Naive thymus-derived CD8-positive, alpha-beta T cell (primary cell): ENCODE measurements at places on chromosomes 16 and 17. TPM values are rescaled to one million over a fixed set of nuclear protein-coding genes. Genes with fewer than 3 reads are reported as not detected.

- H3K4me3 ChIP-seq = no peak overlapping the region
- no peak overlapping the region for H3K27ac ChIP-seq
- H3K36me3 ChIP-seq = peaks cover 6% of the 10 kb centered on the region
- peaks cover 31% of the 10 kb centered on the region for H3K27me3 ChIP-seq
- DNase-seq = no peak
These were observed 213.8 kb upstream of the NLRP1 start for GRCh38 chr17:5798094-5798493.

- DNase-seq = no peak
- no peak overlapping the region for H3K4me3 ChIP-seq
- H3K36me3 ChIP-seq = peaks cover 27% of the 10 kb centered on the region
- H3K27me3 ChIP-seq = no peaks in the 10 kb centered on the region
- H3K4me1 ChIP-seq = no peaks in the 10 kb centered on the region
These were observed 23.1 kb upstream of the DOK4 start for GRCh38 chr16:57509231-57509923.

Gene CTRB2
- total RNA-seq = not detected

Gene NDUFAF8
- total RNA-seq = 53.3 TPM

Gene TIMP2
- 7.3 TPM for total RNA-seq

DNA sequence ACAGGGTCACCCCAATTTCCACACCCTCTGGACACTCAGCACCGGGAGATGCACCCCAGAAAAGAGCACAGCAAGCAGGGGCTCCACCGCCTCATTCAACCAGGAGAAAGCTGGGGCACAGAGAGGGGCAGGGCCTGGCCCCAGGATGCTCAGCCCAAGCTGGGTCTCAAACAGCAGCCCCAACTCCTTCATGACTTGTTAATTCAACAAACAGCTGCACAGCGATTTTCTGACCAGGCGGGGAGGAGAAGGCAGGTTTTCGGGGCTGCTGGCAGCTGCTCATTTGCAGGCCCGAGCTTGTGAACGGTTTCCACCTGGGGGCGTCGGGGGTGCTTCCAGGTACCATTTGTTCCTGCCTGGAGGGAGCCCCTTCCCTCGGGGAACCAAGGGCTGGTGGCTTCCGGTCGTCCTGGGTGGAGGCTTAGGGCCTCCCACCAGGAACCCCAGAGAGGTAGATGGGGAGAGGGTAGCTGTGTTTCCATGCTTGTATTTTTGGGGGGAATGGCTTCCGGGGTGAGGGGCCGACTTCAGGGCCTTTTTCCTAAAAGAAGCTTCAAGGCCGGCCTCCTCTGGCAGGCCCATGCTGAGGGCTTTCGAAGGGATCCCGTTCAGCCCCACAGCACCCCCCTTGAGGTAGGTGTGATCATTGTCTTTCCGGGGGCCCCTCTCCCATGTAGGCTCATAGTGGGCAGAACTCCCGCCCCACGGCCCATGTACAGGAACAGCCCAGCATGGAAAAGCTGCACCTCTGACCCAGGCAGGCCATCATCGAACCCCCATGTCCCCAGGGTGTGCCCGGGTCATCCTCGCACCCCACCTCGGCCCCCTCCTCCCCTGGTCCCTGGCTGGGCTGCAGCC, 191.6 kb upstream of the GSE1 start:
- no peak overlapping the region for H3K27ac ChIP-seq
- peaks cover 7% of the 10 kb centered on the region for H3K4me1 ChIP-seq
- no peaks in the 10 kb centered on the region for H3K36me3 ChIP-seq
- DNase-seq = no peak
- H3K27me3 ChIP-seq = no peaks in the 10 kb centered on the region
